CD4-positive, CD25-positive, alpha-beta regulatory T cell (primary cell): ENCODE measurements at places on chromosomes 4 and X. TPM values are rescaled to one million over a fixed set of nuclear protein-coding genes. Genes with fewer than 3 reads are reported as not detected.
A peak's percentile ranks its signal among the peaks of the same experiment; 100 is the strongest.

GRCh38 chrX:18956303-18957032 is 27.4 kb downstream of the PHKA2 start:
- H3K36me3 ChIP-seq = peaks cover 4% of the 10 kb centered on the region
- no peaks in the 10 kb centered on the region for H3K4me1 ChIP-seq
- H3K27ac ChIP-seq = no peak overlapping the region
- no peak for DNase-seq

DNA sequence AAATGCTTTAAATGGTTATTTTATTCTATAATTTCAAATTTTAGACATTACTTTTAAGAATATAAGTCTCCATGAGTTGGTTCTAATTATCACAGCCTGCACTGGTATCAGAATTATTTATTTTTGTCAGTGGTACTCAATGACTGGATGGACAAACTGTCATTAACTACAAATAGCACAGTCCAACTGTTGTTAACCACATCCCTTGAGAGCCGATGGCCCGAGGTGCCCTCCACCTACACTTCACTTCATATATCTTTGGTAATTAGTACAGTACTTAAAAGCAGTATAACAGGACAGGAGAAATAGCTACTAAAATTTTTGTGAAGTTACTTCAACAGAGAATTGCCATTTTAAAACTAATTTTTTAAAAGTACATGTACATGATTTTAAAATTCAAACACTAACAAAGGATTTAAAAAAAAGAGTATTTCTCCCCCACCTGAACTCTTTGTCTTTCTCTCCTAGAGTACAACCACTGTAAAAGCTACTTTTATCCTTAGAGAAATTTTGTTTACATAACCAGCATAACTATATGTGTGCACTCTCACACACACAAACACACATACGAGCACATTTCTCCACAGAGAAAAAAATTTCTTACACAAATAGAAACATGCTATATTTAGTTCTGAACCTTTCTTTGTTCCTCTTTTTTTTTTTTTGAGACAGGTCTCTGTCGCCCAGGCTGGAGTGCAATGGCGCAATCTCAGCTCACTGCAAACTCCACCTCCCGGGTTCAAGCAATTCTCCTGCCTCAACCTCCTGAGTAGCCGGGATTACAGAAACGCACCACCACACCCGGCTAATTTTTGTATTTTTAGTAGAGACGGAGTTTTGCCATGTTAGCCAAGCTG is 6.5 kb downstream of the TIFA start:
- H3K4me1 ChIP-seq = peaks cover 39% of the 10 kb centered on the region
- no peak for DNase-seq
- H3K4me3 ChIP-seq = peak overlapping the region; percentile 49
- no peaks in the 10 kb centered on the region for H3K27me3 ChIP-seq

DNA sequence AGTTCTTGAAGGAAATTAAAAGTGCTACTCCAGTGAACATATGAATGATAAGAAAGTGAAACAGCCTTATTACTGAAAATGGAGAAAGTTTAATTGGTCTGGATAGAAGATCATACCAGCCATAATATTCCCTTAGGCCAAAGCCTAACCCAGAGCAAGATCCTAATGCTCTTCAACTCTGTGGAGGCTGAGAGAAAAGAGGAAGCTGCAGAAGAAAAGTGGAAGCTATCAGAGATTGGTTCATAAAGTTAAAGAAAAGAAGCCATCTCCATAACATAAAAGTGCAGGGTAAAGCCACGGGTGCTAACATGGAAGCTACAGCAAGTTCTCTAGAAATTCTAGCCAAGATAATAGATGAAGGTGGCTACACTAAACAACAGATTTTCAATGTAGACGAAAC is 85.5 kb upstream of the ATOH1 start:
- H3K27ac ChIP-seq = no peak overlapping the region
- H3K4me1 ChIP-seq = no peaks in the 10 kb centered on the region
- DNase-seq = no peak
- H3K36me3 ChIP-seq = no peaks in the 10 kb centered on the region
- H3K27me3 ChIP-seq = no peaks in the 10 kb centered on the region

DNA sequence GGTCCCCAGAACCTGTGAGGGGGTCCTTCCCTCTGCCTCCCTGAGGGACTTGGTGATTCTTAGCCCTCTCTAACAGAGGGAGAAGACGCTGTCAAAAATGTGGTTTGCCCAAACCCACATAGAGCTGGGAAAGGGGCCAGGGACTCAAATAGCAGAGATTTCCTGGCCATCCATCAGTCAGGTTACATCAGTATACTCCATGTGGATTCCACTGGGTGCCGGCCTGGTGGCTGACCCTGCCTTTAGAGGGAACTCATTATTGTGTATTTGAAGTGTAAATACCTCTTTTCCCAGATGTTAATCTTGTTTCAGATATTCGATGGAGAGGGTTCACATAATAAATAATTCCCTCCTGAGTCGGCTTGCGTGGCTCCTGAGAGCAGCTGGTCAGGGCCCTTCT is 130.3 kb downstream of the TBL1X start:
- H3K27me3 ChIP-seq = no peaks in the 10 kb centered on the region
- H3K4me1 ChIP-seq = no peaks in the 10 kb centered on the region
- DNase-seq = no peak
- no peak overlapping the region for H3K27ac ChIP-seq
- H3K36me3 ChIP-seq = no peaks in the 10 kb centered on the region

GRCh38 chr4:147909225-147909624 is 177.3 kb downstream of the ARHGAP10 start:
- H3K4me1 ChIP-seq = no peaks in the 10 kb centered on the region
- no peaks in the 10 kb centered on the region for H3K27me3 ChIP-seq
- no peak overlapping the region for H3K4me3 ChIP-seq
- H3K27ac ChIP-seq = no peak overlapping the region
- no peak for DNase-seq
- H3K36me3 ChIP-seq = peaks cover 3% of the 10 kb centered on the region

- DNase-seq = no peak
- no peaks in the 10 kb centered on the region for H3K4me1 ChIP-seq
- H3K27ac ChIP-seq = no peak overlapping the region
Observed at GRCh38 chrX:154850957-154851611, 16.6 kb upstream of the SMIM9 start.

DNA sequence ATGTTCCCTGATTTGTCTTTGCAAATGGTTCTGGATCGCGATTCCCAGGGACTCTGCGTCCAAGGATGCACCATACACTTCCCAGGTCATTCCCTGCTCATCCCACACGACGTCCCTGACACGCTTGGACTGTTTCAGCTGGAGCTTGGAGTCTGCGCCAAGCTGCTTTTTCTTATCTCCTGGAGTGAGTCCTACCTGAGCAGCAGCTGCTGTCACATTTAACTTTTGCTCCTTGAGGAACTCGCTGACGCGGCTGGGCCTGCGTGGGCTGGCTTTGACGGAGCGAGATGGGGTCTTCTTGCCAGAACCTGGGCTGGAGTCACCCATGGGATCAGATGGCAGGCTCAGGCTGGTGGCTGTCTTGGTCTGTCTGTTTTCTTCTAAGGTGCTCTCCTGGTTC is 59.6 kb downstream of the GPRIN3 start:
- peaks cover 29% of the 10 kb centered on the region for H3K4me1 ChIP-seq
- no peak overlapping the region for H3K27ac ChIP-seq
- no peaks in the 10 kb centered on the region for H3K27me3 ChIP-seq
- H3K36me3 ChIP-seq = peaks cover 36% of the 10 kb centered on the region

DNA sequence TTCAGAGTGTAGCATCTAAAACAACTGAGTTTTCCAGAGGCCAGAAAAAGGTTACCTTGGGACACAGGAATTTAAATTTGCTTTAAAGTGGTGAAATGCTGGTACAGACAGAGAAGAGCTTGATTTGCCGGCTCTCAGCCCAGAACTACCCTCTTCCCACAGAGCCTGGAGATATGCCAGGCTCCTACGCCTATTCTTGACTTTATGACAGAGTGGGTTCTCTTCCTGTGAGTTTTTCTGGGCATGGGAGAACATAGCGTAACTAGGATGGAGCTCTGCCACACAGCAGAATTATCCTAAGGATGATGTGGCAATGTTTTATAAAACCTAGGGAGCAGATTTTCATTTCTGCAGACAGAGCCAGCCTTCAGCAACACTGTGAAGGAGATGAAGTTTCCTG is 241.8 kb downstream of the GRIA3 start:
- no peak for DNase-seq
- no peaks in the 10 kb centered on the region for H3K27me3 ChIP-seq
- no peaks in the 10 kb centered on the region for H3K36me3 ChIP-seq

DNA sequence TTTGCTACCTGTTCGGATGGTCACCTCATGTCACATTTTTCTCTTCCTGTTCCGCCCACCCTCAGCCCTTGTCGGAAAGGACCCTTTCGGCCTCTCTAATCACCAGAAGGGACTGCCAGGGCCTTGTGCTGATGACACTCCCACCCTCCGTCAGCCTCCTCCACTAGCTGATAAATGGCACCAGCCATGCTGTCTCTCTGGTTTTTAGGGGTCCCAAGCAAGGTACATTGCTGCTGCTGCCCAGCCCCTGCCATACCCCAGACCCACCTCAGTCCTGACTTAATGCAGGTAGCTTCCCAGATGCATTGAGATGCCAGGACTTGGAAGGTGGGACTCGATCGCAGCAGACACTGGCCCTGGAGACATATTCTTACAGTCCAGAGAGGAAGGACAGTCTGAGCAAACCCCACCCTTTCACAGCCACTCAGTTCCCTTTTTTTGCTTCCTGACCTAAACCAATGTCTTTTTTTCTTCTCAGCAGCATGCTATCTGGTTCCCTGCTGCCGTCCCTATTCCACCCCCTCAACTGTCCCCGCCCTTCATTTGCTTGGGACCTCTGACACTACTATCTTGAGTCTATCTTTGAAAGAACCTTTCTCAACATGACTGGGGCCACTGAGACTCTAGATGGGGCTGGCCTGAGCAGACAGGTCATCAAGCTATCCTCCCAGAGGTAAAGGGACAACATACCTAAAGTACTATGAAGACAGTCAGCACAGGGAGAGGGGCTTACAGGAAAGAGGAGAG is at the start of gene BTK:
BTK (minus strand) TSS at position 397 of the 747 bp plus-strand sequence. CDS start 10,907 bp downstream, outside the sequence.
- H3K27me3 ChIP-seq = no peaks in the 10 kb centered on the region
- H3K27ac ChIP-seq = no peak within 1 kb of the TSS
- no peak within 1 kb of the TSS for H3K4me3 ChIP-seq

DNA sequence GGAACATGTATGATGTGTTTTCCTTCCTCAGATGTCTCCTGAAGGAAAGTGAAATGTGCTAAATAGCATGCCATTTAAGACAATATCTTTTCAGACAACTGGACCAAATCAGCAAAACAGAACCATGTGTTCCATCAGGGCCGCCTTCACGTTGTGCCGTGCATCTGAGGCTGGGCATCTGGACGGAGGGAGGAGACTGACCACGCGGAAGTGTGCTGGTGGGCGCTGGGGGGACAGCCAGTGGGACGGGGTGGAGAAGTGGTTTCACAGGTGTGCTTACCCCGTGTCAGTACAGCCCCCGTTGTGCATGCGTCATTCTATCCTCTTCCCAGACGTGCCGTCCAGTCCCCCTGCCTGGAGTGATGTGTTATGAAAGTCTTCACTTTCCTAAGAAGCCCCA is 342.1 kb upstream of the FAT1 start:
- no peaks in the 10 kb centered on the region for H3K4me1 ChIP-seq
- H3K4me3 ChIP-seq = no peak overlapping the region
- no peak overlapping the region for H3K27ac ChIP-seq
- DNase-seq = no peak
- no peaks in the 10 kb centered on the region for H3K27me3 ChIP-seq

DNA sequence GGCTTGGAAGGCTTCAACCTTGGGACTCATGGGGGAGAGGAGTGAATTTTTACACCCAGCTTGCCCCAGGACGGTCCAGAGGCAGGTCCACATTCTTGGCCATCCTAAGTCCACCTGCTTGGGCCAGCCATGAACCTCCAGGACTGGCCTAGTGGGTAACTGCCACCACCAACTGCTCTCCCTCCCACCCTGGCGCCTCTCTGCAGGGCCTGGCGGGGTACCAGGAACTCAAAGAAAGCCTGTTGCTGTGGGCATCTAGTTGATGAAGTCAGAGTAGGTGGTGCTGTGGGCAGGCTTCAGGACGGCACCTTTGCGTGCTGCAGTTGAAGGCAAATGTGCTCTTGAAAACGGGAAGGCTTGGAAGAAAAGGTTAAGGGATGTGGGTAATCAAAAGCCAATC is 12.0 kb downstream of the BCOR start:
- no peaks in the 10 kb centered on the region for H3K36me3 ChIP-seq
- no peaks in the 10 kb centered on the region for H3K27me3 ChIP-seq
- H3K27ac ChIP-seq = no peak overlapping the region
- H3K4me1 ChIP-seq = peaks cover 59% of the 10 kb centered on the region

DNA sequence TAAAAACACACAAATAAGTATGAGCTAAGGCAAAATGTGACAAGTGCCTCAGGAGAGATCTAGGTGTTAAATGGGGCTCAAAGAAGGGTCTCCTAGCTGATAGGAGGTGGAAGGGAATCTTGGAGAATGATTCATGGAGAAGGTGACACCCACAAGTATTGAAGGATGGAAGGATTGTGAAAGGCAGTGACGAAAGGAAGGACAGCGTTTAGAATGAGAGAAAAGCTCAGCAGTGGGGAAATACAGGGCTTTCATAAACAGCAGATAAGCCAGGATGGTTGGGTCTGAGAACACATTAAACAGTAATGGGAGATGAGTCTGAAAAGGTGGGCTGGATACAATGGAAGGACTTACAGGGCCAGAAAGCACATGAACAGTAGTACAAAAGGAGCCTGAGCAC is 11.5 kb downstream of the ANXA5 start:
- no peaks in the 10 kb centered on the region for H3K27me3 ChIP-seq
- no peak for DNase-seq
- no peak overlapping the region for H3K27ac ChIP-seq
- H3K4me3 ChIP-seq = no peak overlapping the region
- peaks cover 9% of the 10 kb centered on the region for H3K4me1 ChIP-seq

GRCh38 chr4:126630230-126630629 is 1002.5 kb upstream of the INTU start:
- H3K4me3 ChIP-seq = no peak overlapping the region
- H3K27me3 ChIP-seq = no peaks in the 10 kb centered on the region
- H3K27ac ChIP-seq = no peak overlapping the region
- no peak for DNase-seq

DNA sequence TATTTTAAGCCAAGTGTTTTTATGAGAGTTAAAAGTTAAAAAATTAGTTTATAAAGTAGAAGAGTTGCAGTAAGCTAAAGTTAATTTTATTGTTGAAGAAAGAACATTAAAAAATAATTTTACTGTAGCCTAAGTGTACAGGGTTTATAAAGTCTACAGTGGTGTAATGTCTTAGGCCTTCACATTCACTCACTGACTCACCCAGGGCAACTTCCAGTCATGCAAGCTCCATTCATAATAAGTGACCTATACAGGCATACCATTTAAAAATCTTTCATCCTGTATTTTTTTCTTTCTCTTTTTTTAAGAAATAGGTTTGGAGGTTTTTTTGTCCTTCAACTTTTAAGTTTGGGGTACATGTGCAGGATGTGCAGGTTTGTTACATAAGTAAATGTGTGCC is 87.9 kb upstream of the NR3C2 start:
- no peaks in the 10 kb centered on the region for H3K4me1 ChIP-seq
- H3K27me3 ChIP-seq = no peaks in the 10 kb centered on the region
- no peak overlapping the region for H3K27ac ChIP-seq
- H3K36me3 ChIP-seq = no peaks in the 10 kb centered on the region

GRCh38 chr4:77286906-77287305 is 129.9 kb downstream of the CCNG2 start:
- H3K4me3 ChIP-seq = no peak overlapping the region
- no peaks in the 10 kb centered on the region for H3K4me1 ChIP-seq
- no peak overlapping the region for H3K27ac ChIP-seq
- no peaks in the 10 kb centered on the region for H3K27me3 ChIP-seq
- H3K36me3 ChIP-seq = no peaks in the 10 kb centered on the region
- no peak for DNase-seq

GRCh38 chr4:76582074-76582816 is 147.2 kb downstream of the SHROOM3 start:
- no peak for DNase-seq
- H3K27ac ChIP-seq = no peak overlapping the region
- H3K36me3 ChIP-seq = no peaks in the 10 kb centered on the region
- H3K4me1 ChIP-seq = no peaks in the 10 kb centered on the region
- H3K27me3 ChIP-seq = peaks cover 25% of the 10 kb centered on the region

Gene SPANXA2
- total RNA-seq = not detected

Gene CENPVL2
- not detected for total RNA-seq

Gene BTC
- not detected for total RNA-seq

Gene MID1
- total RNA-seq = not detected

Gene AKAP4
- total RNA-seq = not detected
